Umbilical cord (tissue), 2 donors: ENCODE measurements at places on chromosomes 3 and 15. TPM values are rescaled to one million over a fixed set of nuclear protein-coding genes. Genes with fewer than 3 reads are reported as not detected.

- DNase-seq: no peak
Measured at GRCh38 chr15:32943711-32944110, 225.9 kb downstream of the GREM1 start.

The DISP2 gene
- total RNA-seq: 1.2 TPM

- no peak for DNase-seq
Measured at GRCh38 chr3:171835116-171835515, 8.0 kb upstream of the TMEM212 start.

The CFAP100 gene
- total RNA-seq: 3.4 TPM

DNA sequence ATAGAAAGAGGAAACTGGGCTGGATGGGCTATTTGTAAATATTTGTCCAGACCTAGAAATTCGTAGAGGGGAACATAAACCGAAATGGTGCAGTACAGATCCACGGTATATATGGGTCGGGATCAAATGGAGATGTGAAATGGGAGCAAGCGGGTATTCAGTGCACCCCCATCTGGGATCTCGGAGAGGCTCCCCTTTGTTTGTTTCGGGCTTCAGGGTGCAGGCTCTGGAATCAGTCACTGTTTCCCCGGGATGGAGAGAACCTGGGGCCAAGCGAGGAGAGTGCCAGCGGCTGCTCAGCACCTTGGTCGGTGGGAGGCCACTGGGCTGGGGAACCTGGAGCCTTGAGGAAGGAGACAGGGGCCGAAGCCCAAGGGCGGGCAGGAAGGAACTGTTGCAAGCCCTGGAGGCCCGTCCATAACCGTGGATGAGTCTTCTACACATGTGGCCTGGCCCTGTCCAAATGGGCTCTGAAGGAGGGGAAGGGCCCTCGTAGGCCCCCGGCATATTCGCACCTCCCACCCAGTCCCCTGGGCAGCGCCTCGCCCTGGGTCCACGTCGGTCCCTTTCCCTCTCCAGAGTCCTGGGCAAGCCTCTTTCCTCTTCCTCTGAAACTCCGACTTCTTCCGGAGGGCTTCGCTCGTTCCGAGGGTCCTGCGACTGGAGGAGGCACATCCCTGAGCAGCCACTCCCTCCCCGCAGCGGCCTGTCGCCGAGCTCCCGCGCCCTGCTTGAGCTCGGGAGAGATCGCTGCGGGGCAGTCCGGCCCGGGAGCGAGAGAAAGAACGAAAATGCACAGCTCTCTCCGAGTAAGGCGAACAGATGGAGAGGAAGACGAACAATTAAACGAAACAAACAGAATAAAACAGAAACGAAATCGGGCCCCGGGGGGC is 3.0 kb downstream of the ISL2 start:
- no peak for DNase-seq

DNA sequence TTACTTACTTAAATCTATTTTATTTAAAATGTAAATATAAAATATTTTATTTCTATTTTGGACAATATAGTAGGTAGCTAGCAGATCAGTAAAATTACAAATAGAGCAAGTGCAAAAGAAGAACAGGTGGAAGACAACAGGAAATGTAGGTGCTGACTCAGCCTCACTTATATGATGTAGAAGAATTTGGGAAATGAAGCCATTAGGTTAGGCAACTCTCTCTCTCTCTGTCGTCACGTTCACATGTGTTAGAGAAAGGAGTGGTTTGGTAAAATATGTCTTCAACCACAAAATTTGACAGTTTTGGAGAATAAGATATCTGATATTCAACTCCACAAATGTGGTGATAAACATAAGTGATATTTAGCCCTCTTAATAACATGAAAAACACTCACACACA is 532.5 kb upstream of the KCNMB2 start:
- DNase-seq: no peak

The SPESP1 gene
- 0.72 TPM for total RNA-seq
